ENCODE measurements at places on chromosomes 2 and 18. TPM values are rescaled to one million over a fixed set of nuclear protein-coding genes. Genes with fewer than 3 reads are reported as not detected.

Gene ASXL2
- 15.2 TPM for total RNA-seq

Gene RFX8
- 0.82 TPM for total RNA-seq

Gene PTPN18
- total RNA-seq: 18.8 TPM

Gene STPG4
- 0.64 TPM for total RNA-seq

Gene KCNG2
- total RNA-seq: 0.17 TPM

Gene C2orf15
- 0.59 TPM for total RNA-seq
